Left colon (tissue), 2 donors: ENCODE measurements at places on chromosomes 16 and 17. TPM values are rescaled to one million over a fixed set of nuclear protein-coding genes. Genes with fewer than 3 reads are reported as not detected.

GRCh38 chr17:81015136-81015535 lies 19.8 kb upstream of the BAIAP2 start:
- no peak for DNase-seq

DNA sequence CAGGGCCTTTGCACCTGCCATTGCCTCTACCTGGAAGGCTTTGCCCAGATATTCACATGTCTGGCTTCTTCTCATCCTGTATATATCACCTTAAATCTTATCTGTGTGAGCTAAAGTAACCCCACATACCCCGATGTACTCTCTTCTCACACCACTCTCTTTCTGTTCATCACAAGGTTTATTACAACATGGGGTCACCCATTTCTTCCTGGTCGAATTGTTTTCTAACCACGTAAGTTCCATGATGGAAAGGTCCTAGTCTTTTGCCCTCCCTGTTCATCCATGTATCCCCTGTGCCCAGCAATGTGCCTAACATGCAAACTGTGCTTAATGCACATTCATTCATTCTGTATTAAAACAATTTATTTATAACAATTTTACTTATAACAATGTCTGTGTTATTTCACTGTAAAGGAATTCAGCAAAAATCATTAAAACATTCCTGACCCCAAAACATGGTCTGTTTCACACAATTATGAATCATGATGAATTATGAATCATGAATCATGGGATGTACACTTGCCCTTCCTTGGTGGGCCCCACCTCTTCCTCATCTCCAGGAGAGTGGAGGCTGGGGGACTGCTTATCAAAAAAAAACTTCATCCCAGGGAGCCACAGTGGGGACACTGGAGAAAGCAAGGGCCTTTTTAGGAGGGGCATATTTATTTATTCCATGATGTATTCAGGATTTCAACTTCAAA lies 336.4 kb downstream of the GRIN2A start:
- DNase-seq = no peak

DNA sequence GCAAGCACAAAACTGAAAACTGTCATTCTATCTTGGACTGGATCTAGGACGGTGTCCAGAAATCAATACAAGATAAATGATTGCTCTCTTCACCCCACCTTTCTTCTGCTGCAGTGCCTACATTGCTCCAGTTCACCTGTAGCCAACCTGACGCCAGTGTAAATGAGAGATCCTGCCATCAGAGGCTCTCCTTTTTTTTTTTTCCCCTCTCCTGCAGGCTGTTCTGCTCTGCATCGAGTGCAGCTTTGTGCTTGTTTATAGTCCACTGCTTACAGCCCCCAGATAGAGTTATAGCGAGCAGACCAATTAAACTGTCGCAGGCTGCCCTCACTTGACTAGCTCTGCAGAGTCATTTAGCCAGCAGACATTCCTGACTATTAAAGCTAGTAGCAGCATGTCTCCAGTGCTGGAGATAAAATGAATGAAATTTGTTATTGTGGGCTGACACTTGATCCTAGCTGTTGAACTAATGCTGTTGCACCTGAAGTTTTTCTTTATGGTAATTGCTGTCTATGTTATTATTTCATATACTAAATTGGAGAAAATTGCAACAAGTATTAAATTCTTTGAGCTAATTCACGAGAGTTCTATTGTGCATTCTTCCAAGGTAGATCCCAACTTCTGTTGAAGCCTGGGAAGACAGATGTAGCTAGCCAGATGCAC lies 257.1 kb downstream of the FTO start:
- no peak for DNase-seq

DNA sequence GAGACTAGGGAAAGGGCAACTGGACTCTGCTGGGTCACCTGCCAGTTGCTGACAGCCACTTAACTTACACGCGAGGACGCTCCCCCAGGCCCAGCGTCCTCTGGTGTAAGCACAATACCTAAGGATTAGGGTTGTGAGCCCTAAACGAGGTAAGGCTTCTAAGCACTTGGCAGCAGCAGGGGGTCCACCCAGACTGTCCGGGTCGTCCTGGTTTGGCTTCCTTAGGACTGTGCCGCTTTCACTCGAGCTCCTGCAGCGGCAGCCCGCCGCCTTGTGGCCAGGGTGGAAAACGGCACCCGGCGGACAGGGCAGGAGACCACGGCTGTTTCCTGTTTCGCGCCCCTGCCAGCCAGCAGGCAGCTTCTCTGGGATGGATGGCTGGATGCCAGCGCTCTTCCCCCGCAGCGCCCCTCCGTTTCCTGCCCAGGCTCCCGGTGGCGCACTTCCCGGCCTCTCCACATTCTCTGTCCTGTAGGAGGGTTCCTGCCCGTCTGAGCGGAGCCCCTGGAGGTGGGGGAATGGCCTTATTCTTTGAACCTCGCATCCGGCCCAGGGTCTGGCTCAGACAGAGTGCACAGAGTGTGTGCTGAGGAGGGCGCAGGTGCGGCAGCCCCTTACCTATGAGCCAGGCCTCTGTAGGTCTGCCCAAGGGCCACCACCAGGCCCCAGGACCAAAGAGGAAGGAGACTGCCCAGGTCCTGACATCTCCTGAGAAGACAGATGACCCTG lies 47.0 kb upstream of the AMZ2 start:
- peak; percentile 67 for DNase-seq

DNA sequence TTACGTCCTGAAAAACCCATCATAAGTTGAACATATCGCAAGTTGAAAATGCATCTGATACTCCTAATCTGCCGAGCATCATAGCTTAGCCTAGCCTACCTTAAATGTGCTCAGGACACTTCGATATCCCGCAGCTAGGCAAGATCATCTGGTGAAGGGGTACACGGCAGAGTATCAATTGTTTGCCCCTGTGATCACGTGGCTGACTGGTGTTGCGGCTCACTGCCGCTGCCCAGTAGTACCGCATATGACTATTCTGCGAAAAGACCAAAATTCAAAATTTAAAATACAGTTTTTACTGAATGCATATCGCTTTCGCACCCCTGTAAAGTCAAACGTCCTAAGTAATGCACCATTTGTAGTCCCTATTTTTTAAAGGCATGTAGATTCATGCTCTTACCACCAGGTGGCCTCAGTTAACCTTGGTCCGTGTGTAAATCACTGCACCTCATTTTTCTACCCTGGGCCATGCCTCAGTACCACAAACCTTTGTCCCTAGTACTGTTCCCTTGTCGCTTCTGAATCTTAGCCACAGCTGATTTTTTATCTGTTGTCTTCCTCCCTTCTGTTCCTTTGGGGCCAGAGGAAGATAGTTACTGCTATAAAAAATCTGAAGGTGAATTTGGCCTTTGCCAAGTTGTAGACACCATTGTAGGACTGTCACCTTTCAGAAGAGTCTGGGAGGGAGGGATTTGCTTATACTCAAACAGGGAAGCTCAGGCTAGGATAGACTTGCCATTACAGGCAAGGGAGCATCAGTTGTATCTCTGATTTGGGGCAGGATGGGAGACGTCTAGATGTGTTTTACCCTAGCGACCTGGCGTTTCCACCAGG lies 34.4 kb downstream of the WWP2 start:
- no peak for DNase-seq

DNA sequence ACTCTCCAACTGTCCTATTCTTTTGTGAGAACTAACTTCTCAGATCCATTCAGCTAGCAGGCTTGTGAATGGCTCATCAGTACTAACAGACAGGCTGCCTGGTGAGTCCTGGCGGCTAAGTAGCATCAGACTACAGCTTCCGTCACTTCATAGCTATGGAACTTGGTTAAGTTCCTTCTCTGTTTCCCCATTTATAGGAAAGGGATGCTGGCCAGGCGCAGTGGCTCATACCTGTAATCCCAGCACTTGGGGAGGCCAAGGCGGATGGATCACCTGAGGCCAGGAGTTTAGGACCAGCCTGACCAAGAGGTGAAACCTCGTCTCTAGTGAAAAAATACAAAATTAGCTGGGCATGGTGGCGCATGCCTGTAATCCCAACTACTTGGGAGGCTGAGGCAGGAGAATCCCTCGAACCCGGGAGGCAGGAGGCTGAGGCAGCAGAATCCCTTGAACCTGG lies 49.9 kb upstream of the TANGO6 start:
- no peak for DNase-seq

GRCh38 chr17:4919511-4920047 lies 12.5 kb upstream of the GP1BA start:
- no peak for DNase-seq

- DNase-seq = no peak
Measured at GRCh38 chr16:55116165-55116920, 185.7 kb downstream of the IRX5 start.

GRCh38 chr17:59327981-59328290 lies 3.5 kb upstream of the YPEL2 start:
- DNase-seq = no peak

KRT31 gene
- total RNA-seq = not detected

AIPL1 gene
- not detected for total RNA-seq

PRSS21 gene
- total RNA-seq = 1.7 TPM
